Fibroblast of skin of right biceps (primary cell): ENCODE measurements at places on chromosomes 12 and 14.

GRCh38 chr14:103078420-103078749 is 5.6 kb upstream of the LBHD2 start:
- DNase-seq = peak; percentile 75

GRCh38 chr12:101653503-101653902 is 43.9 kb upstream of the CHPT1 start:
- no peak for DNase-seq

DNA sequence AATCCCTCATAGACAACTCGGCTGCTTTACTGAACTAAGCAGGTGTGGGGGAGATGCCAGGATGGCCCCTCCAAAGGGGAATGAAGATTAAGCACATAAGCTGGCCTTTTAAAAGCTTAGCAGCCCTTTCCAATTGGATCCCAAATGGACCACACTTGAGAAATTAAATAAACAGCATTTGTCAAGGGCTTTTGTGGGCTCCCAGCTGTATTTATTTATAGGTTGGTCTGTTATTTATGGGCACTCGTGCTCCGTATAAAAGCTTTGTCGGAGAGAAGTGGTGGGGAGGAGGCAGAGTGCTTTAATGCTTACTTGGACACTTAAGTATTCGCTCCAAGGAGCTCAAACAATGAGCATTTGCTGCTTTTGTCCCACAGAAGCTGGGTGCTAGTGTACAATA is 580.2 kb downstream of the MED13L start:
- DNase-seq = no peak

GRCh38 chr14:101191101-101191720 is 287.7 kb upstream of the RTL1 start:
- no peak for DNase-seq
